AG20443 (cell line): ENCODE measurements at places on chromosomes 4 and X.

DNA sequence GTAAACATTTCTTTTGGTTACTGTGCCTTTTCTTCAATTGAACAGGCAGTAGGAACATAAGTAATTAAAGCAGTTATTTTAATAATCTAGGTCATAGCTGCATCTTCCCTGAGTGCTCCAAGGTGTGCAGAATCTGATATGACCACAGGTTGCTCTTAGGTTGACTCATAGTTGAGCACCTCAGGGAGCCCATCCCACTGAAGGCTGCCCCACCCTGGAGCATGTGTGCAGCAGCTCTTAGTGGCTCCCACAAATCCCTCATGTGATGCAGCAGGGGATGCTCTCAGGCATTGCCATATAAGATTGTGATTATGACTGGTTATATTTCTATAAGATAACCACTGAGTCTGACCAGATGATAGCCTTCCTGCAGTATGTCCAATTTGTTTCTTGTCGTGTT is 72.3 kb downstream of the ZNF518B start:
- DNase-seq = peak; percentile 4

- no peak for DNase-seq
Observed at GRCh38 chr4:182169572-182169971, 73.6 kb upstream of the TENM3 start.

DNA sequence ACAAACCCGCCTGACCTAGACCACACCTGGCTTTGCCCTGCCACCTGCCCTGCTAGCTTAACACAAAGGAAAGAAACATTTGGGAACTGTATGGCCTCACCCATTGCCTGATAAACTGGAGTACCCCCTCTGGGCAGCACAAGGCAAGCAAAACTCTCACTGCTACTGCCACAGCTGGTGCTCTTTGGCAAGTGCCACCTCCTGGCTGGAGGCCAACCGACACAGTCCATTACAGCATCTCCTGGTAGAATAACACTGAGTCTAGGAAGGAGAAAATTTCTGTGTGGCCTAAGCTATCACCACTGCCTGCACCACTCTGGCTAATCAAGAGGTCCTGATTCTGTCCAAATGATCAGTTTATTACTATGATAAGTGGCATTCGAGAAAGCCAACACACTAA is 18.9 kb upstream of the SPANXN3 start:
- no peak for DNase-seq

DNA sequence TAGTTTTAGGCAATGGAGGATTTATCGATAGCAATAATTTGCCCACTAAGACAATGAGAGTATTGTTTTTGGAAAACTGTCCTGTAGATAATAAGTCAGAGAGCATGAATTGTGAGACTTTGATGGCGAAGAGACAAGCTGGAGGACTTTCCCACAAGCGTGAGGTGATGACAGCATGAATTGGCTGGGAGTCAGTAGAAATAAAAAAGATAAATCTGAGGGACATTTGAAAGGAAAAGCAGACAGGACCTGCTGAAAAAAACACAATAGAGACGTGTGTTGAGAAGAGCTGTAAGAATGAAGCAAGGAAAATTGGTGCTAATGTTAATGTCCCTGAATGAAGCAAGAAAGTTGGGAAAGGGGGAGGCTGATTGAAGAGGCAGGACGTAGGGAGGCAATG is 233.5 kb downstream of the DCTD start:
- DNase-seq = no peak

- no peak for DNase-seq
Observed at GRCh38 chr4:147617841-147618691, 869 bp downstream of the TMEM184C start.

DNA sequence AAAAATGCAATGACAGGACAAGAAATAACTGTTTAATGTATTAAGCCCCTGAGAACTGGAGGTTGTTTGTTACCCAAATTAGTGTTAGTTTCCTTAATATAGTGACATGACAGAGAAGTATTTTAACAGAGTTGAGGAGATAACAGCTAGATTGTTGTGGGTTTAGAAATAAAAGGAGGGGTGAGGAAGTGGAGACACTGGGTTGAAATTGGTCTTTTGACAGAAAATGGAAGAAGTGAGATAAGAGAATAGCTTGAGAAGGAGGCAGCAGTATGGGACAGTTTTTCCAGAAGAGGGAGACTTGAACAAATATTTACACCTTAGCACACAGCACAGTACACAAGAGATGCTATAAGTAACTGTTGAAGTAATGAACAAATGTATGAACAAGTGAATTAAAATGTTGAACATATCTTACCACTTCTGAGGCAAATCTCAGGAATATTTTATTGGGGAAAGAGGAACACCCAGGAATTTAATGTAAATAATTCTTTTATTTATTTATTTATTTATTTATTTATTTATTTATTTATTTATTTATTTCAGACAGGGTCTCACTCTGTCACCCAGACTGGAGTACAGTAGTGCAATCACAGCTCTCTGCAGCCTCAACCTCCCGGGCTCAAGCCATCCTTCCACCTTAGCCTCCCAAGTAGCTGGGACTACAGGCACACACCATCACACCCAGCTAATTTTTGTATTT is 58.0 kb upstream of the EGFL6 start:
- no peak for DNase-seq

- DNase-seq = no peak
Observed at GRCh38 chrX:101079736-101080270, 1.1 kb downstream of the TMEM35A start.

- peak; percentile 56 for DNase-seq
Observed at GRCh38 chrX:100995469-100995868, 26.0 kb downstream of the ARL13A start.

DNA sequence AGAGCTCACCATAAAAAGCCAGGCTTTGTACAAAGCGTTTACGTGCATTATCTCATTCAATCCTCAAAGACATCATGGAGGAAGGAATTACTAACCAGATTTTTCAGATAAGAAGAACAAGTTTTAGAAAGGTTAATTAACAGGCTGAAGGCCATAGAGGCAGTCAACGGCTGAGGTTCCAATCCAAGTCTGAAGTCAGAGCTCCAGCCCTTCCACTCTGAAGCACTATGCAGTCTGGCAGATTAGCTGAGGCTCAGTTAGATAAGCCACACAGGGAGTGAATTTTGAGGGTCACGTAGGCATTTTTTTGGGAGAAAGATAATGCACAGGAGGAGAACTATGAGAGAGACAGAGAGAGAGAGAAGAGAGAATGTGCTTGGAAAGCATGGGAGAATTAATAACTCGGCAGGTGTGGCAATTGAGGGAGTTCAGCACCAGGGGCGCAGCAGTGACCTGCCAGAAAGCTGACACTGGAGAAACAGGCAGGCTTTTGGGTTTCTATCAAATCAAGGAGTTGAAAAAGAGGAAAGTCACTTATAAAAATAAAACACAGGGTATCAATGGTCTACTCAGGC is 116.5 kb upstream of the NAP1L5 start:
- no peak for DNase-seq

- DNase-seq = no peak
Observed at GRCh38 chr4:86401826-86402225, 42.0 kb upstream of the MAPK10 start.

- DNase-seq = no peak
Observed at GRCh38 chrX:49077941-49078340, 1.7 kb downstream of the WDR45 start.

DNA sequence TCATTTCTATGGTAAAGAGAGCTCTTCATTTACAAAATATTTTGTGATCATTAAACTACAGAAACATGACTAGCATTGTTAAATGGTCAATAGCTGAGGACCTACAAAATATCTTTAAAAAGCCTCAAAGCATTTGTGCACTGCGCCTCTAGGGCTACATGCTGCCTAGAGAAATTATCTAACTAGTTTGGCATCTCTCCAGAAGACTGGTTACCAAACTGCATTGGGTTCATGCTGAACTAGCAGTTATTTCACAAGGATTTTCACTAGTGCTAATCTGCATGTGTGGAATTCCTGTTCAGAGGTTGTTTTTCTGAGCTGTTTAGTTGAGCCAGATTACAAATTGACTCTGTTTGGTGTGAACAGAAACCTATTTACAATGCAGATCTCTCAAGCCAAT is 58.5 kb upstream of the PITX2 start:
- peak; percentile 31 for DNase-seq

DNA sequence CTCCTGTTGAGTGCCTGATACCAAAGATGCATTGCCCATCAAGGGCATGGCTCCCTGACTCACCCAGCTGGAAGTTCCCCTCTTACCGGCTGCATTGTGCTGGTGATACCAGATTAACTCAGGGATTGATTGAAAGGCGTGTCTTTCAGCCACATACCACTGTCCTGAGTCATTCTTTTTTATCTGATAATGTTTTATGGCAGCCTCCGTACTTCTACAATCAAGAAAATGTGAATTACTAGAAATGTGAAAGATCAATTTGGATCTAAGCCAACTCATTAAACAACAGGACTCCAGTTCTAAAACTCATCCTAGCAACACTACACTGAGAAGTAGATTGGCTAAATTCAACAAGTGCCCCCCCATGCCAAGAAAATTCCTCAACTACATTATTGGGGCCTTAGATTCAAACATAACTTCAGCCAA is 40.0 kb downstream of the TXK start:
- no peak for DNase-seq

DNA sequence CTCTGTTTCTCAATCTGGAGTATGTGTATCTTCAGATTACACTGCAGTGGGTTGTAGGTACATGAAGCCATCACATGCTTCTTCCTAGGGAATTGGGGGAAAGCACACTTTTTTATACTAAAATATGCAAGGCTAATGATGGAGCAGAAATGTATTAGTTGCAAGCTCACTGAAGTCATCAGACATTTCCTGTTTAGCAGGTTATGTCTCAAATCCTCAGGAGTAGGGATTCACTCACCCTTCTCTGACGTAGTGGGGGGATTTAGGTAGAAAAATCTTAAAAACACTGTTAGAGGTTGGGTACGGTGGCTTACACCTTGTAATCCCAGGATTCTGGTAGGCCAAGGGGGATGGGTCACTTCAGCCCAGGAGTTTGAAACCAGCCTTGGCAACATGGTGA is 128.4 kb upstream of the GPC4 start:
- DNase-seq = no peak

- no peak for DNase-seq
Observed at GRCh38 chr4:65918872-65919271, 248.6 kb upstream of the EPHA5 start.

GRCh38 chr4:42600578-42600977 is 56.3 kb downstream of the ATP8A1 start:
- DNase-seq = no peak

- no peak for DNase-seq
Observed at GRCh38 chrX:135095715-135096114, 24.6 kb downstream of the ETDB start.

GRCh38 chr4:52861171-52861823 is 820 bp upstream of the RASL11B start:
- DNase-seq = no peak

DNA sequence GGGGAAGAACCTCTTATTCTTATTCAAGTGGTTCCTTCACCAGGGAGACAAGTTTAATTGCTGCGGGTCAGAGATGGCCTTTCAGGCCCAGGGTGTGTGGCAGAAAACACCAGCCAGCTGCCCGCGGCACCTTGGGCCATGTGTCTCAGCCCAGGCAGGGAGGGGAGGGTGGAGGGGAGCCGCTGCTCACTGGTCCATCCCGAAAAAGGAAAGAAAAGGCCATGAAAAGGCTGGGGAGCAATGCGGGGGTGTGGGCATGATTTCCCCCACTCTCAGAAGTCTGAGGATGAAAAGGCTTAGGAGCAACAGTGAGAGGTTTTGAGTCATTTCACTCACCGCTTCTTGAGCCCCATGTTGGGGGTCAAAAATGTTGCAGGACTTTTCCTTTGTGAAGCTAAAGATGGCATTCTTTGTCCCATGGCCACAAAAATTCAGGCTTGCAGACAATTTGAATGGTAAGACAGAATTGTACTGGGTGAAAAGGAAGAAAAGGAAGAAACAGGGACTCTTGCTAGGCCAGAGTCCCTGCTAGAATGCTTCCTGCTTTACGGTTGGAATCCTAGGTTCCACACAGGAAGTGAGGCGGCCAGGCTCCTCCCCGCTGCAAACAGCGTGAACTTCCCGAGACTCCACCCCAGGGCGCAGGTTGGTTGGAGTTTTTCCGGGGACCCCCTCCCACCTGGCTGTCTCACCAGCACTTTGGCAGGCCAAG is 17.4 kb upstream of the FAM47E start:
- DNase-seq = no peak

DNA sequence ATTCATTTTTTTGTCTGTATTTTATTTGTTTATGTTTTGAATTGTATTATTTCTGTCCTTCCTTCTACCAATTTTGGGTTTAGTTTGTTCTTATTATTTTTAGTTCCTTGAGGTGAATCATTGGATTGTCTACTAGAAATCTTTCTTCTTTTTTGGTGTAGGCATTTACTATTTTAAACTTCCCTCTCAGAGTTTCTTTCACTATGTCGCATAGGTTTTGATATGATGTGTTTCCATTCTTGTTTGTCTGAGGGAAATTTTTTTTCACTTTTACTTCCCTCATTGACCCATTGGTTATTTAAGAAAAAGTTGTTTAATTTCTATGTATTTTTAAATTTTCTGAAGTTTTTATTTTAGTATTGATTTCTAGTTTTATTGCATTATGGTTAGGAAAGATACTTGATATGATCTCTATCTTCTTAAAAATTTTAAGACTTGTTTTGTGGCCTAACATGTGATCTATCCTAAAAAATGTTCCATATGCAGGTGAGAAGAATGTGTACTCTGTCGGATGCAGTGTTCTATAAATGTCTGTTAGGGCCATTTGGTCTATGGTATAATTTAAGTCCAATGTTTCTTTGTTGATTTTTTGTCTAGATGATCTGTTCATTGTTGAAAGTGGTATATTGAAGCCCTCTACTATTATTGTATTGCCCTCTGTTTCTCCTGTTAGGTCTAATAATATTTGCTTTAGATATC is 68.8 kb downstream of the IL15 start:
- no peak for DNase-seq

DNA sequence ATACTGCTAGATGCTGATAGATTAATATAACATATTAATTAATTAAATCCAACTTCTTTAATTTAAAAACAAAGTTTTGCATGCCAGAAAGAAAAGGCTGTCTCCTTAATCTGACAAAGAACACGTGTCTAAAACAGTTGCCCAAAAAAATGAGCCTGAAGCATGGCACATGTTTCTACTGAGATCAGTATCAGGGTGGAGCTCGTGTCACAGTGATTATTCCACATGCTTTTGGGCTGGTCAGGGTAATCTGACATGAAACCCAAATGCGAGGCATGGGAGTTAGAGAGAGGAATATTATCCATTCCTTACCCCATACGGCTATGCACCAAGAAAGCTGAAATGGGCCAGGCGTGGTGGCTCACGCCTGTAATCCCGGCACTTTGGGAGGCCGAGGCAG is 79.4 kb upstream of the ADRA2C start:
- DNase-seq = no peak

DNA sequence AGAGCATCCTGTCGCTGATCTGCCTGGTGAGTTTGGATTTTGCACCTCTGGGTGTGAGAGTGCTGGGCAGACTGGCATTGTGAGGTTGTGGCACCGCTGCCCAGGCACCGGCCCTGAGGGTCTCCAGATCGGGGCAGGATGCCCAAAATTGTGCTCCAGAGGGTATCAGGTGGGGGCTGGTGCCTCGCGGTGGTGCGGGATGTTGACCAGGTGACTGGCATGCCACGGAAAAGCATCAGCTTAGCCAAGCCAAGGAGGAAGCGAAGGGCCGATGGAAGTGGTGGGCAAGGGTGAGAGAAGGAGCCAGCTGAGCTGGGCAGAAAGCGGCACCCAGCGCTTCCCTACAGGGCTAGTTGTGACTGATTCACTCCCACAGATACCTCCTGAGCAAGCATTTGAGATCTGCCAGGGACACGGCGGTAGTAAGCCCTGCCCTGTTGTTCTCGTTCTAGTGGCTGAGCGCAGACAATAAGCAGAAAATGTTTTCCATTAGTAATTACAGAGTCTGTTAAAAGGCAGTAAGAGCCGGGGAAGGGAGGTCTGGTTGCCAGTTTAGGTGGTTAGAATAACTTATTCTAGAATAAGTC is 809 bp downstream of the ZFP92 start:
- no peak for DNase-seq

- DNase-seq = no peak
Observed at GRCh38 chrX:9533611-9534010, 68.8 kb downstream of the TBL1X start.
